ENCODE measurements at places on chromosomes 6 and 20.

DNA sequence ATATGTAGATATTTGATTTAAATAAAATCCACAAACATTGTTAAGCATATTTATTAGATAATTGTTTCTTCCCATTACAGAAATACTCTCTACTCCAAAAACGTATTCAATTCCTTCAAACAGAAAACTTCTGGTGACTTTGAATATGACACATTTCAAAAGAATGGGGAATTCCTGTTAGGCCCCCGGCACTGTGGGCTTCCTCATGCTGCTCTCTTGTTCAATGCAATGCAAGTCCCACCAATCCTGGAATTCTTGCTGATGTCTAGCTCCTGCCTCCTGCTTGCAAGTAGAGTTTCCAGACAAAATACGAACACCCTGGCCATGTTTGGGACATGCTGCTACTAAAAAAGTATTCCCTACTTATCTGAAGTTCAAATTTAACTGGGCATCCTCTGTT, 544.1 kb downstream of the QKI start:
- DNase-seq = no peak

DNA sequence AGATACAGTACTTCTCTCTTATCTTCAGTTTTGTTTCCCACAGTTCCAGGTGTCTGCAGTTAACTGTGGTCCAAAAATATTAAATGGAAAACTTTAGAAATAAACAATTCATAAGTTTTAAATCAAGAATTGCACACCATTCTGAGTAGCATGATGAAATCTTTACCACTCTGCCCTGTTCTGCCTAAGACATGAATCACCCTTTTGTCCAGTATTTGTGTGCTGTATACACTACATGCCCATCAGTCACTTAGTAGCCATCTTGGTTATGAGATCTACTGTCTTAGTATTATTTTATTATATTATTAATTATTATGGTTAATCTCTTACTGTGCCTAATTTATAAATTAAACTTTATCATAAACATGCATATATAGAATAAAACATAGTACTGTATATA, 279.0 kb downstream of the OGFRL1 start:
- no peak for DNase-seq

- no peak for DNase-seq
These were observed 90.7 kb downstream of the TRMT6 start for GRCh38 chr20:5859608-5860007.

- no peak for DNase-seq
These were observed 20.9 kb downstream of the KCTD20 start for GRCh38 chr6:36463676-36464075.

DNA sequence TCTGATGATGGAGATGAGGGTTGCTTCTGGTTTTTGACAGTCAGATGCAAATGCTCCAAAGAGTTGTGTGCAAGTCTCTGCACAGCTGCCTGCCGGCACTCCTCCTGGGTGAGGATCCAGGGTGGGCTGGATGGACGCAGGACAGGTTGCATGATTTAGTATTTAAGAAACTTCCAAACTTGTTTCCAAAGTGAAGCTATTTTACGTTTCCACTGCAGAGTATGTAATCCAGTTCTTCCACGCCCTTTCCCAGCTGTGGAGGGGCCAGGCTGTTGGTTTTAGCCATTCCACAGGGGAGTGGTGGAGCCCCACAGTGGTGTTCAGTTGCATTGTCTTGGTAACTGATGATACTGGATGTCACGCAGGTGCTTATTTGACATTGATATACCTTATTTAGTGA, 157.3 kb downstream of the THBS2 start:
- DNase-seq = no peak

GRCh38 chr6:36197739-36198221, 1.2 kb downstream of the BRPF3 start:
- DNase-seq = no peak

GRCh38 chr6:34260576-34261267, 11.9 kb upstream of the SMIM29 start:
- no peak for DNase-seq
